ENCODE measurements at places on chromosomes 1 and 21. TPM values are rescaled to one million over a fixed set of nuclear protein-coding genes. Genes with fewer than 3 reads are reported as not detected.

DNA sequence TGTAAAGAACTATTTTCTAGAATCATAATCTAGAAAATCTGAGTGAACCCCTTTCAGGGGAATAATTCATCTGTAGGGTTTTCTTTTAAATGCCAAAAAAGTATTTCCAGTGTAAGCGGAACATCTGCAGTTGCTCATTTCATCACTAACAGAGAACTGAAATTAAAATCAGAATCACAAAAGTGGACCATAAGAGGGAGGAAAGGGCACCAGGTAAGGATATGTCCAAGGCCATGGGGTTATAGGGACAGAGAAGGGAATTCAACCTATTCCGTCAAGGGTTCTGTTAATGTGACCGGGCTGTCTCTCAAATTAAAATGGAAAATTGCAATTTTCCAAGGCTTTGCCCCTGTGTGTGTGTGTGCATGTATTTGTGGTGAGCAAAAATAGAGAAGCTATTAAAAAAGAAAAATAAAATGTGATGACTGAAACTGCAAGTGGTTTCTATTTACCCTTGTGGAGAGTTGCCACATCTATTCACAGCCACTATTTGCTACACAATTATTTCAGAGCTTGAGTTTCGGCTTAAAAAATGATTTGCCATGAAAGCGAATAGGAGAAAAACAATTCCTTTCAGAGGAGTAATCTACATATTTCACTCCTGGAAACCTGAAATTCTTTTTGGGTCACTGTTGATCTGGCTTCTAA lies 53.1 kb downstream of the APP start:
- H3K36me3 ChIP-seq = no peaks in the 10 kb centered on the region
- no peaks in the 10 kb centered on the region for H3K27me3 ChIP-seq
- no peak overlapping the region for H3K4me3 ChIP-seq
- peaks cover 11% of the 10 kb centered on the region for H3K4me1 ChIP-seq
- no peak for DNase-seq

DNA sequence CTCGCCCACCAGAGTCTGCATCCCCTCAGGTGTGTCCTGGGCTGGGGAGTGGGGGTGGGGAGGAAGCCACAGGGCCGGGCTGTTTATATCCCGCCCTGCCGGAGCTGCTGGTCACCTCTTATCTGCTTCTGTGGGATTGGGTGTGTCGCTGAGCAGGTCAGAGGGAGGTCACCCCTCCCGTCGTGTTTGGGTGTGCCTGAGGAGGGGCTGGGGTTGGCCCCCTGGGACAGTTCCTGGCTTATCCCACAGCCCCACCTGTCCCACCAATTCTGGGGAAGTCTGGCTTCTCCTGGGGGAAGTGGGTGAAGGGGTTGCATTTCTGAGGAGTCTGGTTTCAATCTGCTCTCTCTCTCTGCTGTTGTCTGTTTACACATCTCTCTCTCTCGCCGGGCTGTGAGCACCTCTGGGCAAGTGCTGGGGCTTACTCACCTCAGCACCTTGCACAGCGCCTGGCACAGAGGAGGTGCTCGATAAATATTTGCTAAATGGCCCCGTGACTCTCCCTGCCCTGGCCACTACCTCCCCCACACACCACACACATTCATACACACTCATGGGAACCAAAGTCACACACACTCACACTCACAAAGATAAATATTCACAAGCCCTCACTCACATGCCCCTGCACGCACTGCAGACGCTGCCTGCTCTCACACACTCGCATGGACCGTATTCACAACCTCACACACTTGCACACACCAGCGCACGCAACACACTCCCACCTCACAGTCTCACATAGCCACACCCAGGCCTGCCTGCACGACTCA lies 8.3 kb downstream of the ELF3 start:
- no peak for DNase-seq
- peaks cover 5% of the 10 kb centered on the region for H3K4me1 ChIP-seq
- H3K27me3 ChIP-seq = peaks cover 6% of the 10 kb centered on the region

GPR52 gene
- 1.6 TPM for total RNA-seq

GRCh38 chr1:98794196-98794886 lies 132.8 kb downstream of the SNX7 start:
- H3K27ac ChIP-seq = no peak overlapping the region
- H3K4me3 ChIP-seq = no peak overlapping the region
- peaks cover 26% of the 10 kb centered on the region for H3K4me1 ChIP-seq

- no peaks in the 10 kb centered on the region for H3K4me1 ChIP-seq
- H3K27ac ChIP-seq = no peak overlapping the region
- H3K36me3 ChIP-seq = no peaks in the 10 kb centered on the region
- no peak overlapping the region for H3K4me3 ChIP-seq
- DNase-seq = no peak
Measured at GRCh38 chr1:61182049-61182448, 99.7 kb downstream of the NFIA start.

Measured in activated T-cell treated with anti-CD3 and anti-CD28 coated beads, Interleukin-2, amount 50 U/mL, for 72 hours (primary cell).